ENCODE measurements at places on chromosomes 3 and 15.

- no peak for DNase-seq
These were observed 25.2 kb downstream of the NIPA1 start for GRCh38 chr15:22811640-22812039.

DNA sequence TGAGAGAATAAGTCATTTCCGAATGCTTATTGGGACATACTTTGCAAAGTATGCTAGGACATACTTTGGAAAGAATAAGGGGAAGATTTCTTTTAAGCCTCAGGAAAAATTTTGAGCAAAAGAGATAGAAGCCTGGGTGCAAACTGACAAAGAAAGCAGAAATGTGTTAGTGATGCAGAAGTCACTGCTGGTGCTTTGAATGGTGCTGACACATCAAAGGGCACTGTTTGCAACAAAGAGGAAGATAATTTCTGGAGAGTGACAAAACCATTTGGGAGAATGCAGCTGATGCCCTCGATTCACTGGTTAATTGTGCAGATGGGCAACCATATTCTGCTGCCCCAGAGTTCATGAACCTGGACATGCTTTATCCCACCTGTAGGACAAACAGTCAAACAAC lies 11.0 kb upstream of the RAP2B start:
- no peak for DNase-seq

DNA sequence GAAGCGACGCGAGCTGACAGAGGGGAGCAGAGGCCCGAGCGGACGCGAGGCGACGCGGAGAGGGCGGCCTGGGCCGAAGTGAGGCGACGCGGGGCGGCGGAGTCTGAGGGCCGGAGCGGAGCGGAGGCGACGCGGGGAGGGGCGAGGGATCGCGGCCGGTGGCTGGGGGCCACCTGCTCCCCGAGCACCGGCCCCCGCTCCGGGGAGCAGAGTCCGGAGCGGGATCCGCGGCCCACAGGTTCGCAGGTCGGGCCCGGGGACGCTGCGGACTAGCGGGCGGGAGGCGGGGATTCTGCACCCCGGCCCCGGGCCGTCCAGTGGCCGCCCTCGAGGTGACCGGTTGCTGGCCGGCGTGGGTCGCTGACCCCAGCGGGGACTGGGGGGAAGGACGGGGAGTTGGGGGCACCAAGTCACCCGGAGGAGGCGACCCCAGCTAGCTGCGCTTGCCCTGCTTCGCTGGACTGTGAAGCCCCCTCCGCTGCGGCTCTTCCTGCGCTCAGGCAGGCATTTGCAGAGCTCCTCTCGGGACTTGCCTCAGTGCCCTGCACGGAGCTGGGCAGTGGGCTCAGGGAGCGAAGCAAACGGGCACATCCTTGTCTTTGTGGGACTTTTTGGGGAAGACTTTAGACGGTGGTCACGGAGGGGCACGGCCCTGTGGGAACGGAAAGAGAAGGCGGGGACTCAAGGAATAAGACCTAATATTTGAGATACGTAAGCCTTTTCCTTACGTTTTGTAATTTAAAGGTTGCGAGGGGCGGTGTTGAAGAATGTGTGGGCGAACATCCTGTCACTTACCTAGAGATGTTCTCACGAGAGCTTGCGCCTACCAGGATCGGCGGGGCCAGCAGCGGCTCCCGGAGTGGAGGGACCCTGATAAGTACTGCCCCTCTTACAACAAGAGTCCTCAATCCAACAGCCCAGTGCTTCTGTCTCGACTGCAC lies 566 bp downstream of the HMCES start:
- no peak for DNase-seq

DNA sequence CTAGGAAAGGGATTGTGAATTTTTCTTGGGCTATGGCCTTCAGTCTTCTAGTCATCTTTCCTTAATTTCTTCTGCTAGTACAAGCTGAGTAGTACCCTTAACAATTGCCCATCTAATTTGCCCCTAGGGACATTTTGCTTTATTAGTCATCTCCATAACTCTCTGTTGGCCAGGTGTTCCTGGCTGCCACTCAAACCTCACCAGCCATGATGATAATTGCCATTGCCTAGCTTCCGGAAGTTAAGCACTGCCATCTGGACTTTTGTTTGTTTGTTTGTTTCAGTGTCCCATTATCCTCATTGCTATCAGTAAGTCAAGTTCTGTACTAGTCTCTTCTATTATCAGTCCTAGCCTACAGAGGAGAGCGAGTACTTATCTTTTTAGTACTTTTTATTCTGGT lies 36.6 kb upstream of the UBL7 start:
- no peak for DNase-seq

DNA sequence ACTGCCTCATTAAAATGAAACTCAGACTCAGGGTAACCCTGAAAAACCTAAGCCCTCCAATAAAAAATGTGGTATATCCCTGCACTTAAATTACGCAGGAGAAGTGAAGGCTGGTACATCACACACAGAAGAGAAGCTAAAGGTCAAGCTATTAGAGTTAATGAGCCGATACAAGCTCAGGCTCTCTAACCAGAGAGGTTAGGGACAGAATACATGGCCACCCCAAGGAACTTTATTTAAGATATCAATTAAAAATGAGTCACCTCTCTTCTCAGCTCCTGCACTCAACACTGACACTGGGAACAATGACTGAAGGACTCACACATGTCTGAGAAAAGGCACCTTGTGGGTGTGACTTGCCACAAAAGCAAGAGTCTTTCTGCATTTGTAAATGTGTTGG lies 800.6 kb upstream of the CFAP20DC start:
- DNase-seq: no peak

DNA sequence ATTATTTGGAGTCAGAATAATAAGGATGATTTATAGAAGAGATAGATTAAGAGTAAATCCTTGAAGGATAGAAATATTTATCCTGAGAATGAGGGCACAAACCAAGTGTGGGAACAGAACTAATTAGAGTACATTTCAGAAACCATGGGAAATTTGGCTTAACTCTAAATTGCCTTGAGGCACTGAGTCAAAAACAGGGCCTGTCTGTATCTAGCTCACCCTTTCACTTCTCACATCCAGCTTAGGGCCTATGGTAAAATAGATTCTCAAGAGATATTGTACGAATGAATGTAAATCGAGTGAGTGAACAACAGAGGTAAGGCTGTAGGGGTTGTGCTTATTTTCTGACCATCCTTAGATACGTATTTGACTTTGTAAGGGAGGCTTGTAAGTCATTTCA lies 586.1 kb upstream of the DPPA4 start:
- no peak for DNase-seq

- DNase-seq: no peak
These were observed 63.0 kb downstream of the SFMBT1 start for GRCh38 chr3:52982839-52983238.

DNA sequence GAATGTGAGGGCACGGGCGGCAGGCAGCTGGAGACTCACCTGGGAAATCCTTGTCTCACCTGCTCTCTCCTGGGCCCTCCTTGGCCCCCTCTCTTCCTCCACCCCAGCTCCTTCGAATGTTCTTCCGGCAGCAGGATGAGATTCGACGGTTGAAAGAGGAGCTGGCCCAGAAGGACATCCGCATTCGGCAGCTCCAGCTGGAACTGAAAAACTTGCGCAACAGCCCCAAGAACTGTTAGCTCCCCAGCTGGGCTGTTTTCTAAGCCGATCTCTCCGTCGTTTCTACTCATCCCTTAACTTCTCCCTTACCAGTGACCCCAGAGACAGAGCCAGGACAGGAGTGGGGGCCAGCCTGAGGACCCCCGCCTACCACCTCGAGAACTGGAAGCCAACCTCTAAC lies 95.0 kb downstream of the ANP32A start:
- no peak for DNase-seq

- DNase-seq: no peak
These were observed 297.1 kb upstream of the MME start for GRCh38 chr3:154783061-154783460.

GRCh38 chr3:73582535-73582934 lies 42.2 kb downstream of the PDZRN3 start:
- no peak for DNase-seq

- DNase-seq: no peak
These were observed 177.8 kb upstream of the GOLGA6L4 start for GRCh38 chr15:84057714-84058331.

DNA sequence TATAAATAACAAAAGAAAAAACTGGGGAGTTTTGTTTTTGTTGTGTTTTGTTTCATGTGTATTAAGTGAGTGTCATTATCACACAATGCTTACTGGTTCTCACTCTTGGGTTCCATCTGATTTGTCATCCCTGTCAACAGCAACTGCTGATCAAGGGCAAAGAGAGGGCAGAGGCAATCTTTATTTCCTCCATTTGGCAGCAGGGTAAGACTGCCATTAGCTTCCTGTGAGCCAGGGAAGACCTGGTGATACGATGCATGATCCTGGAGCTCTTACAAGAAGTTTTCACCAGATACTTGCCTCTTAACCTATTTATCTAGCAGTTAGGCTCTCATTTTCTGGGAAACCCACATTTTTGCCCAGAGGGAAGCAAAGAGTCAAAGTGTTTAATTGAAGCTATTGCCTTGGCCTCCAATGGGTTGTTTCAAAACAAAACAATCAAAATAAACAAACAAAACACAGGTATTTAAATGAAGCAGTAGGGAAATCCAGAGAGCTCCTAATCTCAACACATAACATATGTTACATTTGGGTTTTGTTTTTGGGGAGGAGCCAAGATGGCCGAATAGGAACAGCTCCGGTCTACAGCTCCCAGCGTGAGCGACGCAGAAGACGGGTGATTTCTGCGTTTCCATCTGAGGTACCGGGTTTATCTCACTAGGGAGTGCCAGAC lies 529.8 kb downstream of the MAGI1 start:
- no peak for DNase-seq

GRCh38 chr3:66480666-66481065 lies 20.2 kb downstream of the LRIG1 start:
- no peak for DNase-seq

GRCh38 chr15:90165659-90166489 lies 35.3 kb upstream of the SEMA4B start:
- DNase-seq: no peak

GRCh38 chr3:157624801-157625200 lies 121.6 kb upstream of the VEPH1 start:
- DNase-seq: no peak

DNA sequence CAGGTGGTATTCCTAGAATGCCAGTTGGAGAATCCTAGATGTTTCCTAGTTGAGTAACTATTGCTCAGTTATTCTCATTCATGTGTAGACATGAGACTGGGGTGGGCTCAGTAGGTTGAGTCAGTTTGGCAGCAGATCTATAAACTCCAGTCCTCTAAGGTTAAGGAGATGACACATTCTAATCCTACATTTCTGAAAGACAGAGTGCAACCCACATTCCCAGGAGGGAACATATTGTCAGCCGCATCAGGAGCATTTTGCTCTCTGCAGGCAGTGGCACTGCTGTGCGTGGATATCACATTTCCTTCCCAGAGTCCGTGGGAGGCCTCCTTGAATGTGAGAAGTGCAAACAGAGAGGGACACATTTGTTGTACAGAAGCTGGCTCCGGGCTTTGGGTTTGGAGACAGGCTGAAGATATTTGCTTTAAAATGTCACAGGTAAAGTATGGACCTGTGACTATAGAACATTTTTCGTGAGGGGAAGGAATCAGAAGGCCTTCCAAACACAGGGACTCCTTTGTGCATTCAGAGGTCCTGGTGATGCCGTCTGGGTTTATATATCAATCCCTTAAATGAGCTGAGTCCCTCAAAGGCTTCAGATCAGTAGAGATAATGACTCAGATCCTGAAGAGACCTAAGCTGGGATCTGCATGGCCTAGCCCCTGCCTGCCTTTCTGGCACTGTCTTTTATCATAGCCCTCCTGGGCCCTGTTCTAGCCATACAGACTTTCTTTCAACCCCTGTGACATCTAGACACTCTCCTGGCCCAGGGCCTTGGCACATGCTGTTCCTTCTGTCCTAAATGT lies 156.5 kb downstream of the CADPS start:
- no peak for DNase-seq

DNA sequence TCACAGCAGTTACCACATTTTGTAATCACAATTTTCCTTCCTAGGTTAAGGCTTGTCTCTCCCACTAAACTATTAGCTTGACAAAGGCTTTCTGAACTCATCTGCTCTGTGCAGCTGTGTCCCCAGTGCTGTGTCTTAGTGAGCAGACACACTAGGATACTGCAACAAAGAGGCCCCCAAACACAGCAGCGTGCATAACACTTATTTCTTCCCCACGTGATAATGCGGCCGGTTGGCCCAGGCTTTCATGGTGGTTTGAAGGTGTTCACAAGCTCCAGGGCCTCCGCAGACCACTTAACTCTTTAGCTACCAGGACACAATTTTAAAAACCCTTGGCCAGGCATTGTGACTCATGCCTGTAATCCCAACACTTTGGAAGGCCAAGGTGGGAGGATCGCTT lies 2.2 kb upstream of the HDAC11 start:
- DNase-seq: no peak

GRCh38 chr3:89052386-89052785 lies 55.0 kb upstream of the EPHA3 start:
- DNase-seq: no peak

- no peak for DNase-seq
These were observed 304.7 kb downstream of the SUCLG2 start for GRCh38 chr3:67349551-67350174.

GRCh38 chr3:127228866-127229265 lies 35.9 kb downstream of the PRR23E start:
- DNase-seq: no peak

GRCh38 chr3:65473736-65474135 lies 565.0 kb downstream of the MAGI1 start:
- DNase-seq: no peak

GRCh38 chr3:130661140-130661891 lies 85.3 kb downstream of the PIK3R4 start:
- no peak for DNase-seq

DNA sequence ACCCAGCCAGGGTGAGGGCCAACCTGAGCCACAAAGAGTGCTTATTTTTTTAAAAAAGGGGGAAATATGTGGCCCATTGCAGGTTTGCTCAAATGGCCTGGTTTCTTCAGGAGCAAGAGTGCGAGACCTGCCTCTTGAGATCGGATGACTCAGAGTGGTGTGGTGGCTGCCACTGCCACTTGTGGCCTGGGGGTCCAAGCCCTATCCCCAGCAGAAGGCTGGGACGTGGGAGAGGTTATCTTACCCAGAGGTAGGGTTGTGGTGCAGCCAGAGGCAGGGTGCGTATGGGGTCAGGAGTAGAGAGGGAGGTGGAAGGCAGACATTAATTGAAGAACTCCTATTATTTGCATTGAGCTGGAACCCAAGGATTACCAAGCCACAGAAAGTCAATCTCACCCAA lies 83.2 kb upstream of the SMAD3 start:
- no peak for DNase-seq

DNA sequence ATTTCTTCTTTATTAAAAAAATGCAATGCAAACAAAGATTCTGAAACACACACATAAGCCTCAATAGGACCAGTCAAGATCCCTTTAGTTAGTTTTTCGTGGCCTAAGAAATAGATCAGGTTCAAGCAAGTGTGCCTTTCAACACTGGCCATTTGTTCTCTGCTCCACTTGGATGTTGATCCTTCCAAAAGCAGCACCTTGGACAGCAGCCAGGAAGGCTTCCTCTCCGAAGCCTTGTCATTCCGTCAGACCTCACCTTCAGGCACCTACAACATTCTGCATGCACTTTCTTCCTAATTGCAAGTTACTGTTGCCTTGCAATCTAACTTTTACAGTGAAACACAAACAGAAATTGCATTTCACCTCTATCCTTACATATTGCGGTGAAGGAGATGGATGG lies 155.9 kb upstream of the FEZF2 start:
- no peak for DNase-seq

All from GM19239 (cell line).